ENCODE measurements at places on chromosomes 11 and 22.

DNA sequence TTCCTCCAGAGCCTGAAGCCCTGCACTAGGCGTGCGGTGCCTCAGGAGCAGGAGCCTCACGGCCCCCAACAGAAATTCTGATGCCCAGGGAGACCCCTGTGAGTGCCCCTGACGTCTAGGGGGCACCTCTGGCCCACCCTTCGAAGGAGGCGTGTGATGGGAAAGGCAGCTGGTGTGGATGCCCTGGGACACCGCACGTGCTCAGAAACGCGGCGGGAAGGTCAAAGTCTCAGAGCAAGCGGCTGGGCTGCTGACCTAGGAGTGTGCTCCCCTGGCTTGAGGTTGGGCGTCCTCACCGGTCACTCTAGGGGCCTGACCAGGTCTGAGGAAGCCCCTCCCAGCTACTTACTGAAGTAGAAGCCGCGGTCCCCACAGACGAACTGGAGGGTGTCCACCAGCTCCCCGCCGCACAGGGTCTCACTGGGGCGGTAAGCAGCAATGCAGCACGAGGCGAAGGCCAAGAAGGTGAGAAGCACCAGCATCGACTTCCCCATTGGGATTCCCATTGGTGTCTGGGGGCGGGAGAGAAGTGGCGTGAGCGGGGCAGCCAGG is 4.1 kb downstream of the IGF2 start:
- DNase-seq, result no peak

DNA sequence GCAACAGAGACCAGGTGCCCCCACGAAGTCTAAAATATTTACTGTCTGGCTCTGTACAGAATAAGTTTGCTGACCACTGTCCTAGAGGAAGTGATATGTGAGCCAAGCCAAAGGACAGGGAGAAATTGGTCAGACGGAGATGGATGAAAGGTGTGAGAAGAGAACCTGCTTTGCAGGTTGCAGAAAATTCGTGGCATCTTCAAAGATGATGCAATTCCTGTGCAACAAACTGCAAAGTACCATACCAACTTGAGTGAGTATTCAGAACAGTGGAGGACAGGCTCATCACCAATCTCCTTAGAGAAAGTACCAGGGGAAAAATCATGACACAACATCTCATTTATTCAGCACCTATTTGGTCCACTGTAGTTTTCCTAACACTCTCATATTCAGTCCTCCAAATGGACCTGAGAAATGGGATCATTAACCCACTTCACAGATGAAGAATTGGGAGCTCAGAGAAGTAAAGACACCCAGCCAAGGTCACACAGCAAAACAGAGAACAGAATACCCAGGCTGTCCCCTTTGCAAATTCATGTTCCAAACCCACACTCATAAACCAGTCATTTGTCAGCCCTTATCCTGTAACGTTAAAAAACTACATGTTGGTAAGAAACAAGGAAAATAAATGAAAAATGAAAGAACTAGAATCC is 536.8 kb downstream of the MIAT start:
- no peak for DNase-seq

DNA sequence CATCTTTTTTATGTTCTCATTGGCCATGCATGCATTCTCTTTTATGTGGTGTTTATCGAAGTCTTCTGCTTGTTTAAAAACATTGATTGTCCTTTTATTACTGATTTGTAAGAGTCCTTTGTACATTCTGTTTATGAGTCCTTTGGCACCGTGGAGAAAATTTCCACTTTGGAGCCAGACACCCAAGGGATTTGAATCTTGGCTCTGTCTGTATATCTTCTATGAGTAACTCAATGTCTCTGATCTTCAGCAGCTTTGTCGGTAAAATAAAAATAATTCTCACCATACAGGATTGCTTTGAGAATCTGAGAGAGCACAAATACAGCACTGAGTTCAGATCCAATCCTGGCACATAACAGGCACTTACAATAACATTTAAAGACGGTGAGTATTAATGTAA is 12.8 kb upstream of the SORL1 start:
- no peak for DNase-seq

GRCh38 chr22:25546751-25547150 is 17.7 kb upstream of the GRK3 start:
- DNase-seq, result no peak

DNA sequence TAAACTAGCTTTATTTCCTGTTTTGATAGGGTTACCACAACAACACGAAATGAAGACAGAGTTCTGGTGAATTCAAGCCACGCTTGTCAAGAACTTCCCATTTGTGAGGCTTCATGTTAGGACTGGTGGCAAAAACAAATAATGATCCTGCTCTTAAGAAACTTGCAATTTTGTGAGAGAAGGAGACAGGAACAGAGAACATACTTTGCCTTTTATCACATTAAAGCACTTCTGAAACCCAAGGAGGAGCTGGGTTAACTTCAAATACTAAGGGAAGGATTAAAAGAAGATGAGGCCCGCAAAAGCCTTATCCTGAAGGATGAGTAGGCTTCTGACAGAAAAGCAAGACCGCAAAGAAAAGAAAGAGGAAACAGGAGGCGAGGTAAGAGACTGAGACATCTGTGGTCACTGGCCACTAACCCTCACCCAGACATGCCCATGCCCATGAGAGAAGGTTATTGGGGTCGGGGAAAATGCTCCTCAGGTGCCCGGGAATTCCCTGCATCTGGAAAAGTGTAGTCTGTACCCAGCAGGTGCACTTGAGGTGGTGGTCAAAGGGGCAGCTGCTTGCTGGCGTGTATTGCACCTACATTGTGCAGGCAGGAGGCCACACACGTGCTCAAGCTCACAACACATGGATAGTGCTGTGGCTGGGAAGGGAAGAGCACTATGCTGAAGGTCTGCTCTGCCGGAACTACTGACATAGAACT is 50.5 kb downstream of the MAPK1 start:
- DNase-seq, result no peak

DNA sequence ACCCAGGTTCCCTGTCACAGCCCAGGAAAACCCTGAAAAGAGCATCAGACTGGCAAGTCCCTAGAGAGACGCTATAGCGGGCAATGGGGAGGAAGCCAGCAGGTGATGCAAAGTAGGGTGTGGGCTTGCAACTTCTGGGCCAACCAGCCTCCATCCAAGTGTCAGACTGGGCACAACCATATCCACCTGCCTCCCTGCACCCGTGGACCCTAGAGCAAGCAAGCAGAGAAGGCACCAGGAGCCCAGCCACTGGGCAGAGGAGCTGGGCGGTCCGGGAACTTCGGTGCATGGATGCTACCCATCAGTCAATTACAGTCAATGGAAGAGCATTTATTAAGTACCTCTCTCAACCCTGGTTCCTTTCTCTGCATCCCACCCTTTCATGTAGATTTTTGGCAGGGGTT is 2.8 kb downstream of the NECTIN1 start:
- no peak for DNase-seq

DNA sequence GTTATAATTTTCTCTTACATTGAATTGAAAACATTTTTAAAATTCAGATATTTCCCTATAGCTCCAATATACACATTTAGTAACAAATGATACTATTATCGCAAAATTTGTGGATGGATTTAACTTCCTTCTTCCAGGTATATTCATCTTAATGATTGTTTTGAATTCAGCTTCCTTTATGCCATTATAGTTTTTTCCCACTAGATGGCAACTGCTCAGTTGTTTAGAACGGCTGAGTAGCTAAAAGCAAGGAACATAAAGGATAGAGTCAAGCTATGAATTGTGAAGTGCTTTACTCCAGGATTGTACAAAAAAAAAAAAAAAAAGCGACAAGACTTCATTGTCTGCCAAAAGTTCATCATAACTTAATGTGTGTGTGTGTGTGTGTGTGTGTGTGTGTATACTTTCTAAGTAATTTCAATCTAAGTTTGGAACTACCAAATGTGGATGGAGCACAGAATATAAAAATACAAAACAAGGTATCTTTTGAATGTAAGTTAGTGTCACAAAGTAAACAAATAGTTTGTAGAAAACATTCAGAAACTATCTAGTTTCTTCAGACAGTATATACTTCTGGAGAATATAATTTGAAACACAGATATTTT is 846.4 kb downstream of the DLG2 start:
- DNase-seq, result no peak

DNA sequence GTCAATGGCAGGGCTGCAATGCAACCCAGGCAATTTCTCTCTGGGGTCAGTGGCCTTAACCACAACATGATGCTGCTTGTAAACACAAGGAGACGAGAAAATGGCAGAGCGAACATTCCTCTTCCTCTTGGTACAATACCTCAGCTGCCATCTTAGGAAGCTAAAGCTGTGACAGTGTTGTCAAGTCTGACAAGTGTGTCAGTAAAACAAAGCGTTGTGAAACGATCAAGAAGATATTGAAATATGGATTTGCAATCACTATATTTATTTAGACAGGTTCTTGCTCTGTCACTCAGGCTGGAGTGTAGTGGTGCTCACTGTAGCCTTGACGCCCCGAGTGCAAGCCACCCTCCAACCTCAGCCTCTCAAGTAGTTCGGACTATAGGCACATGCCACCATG is 14.5 kb upstream of the USP47 start:
- no peak for DNase-seq

GRCh38 chr11:27717377-27717776 is 17.1 kb upstream of the BDNF start:
- DNase-seq, result no peak

GRCh38 chr11:24406389-24406788 is 90.5 kb upstream of the LUZP2 start:
- no peak for DNase-seq
